Pancreas (tissue), 10 donors: ENCODE measurements at places on chromosomes 1 and 21.

DNA sequence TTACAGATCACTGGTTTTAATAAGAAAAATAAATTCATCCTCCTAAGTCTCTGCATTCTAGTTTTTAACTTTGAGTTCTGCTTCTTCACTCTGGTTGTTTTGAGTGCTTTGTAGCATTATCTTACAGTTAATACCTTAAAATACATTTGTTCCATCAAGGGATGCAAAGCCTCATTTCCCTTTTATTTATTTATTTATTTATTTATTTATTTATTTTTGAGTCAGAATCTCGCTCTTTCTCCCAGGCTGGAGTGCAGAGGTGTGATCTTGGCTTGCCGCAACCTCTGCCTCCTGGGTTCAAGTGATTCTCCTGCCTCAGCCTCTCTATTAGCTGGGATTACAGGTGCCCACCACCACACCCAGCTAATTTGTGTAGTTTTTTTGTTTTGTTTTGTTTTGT is 147.8 kb downstream of the ZNF326 start:
- DNase-seq = no peak

DNA sequence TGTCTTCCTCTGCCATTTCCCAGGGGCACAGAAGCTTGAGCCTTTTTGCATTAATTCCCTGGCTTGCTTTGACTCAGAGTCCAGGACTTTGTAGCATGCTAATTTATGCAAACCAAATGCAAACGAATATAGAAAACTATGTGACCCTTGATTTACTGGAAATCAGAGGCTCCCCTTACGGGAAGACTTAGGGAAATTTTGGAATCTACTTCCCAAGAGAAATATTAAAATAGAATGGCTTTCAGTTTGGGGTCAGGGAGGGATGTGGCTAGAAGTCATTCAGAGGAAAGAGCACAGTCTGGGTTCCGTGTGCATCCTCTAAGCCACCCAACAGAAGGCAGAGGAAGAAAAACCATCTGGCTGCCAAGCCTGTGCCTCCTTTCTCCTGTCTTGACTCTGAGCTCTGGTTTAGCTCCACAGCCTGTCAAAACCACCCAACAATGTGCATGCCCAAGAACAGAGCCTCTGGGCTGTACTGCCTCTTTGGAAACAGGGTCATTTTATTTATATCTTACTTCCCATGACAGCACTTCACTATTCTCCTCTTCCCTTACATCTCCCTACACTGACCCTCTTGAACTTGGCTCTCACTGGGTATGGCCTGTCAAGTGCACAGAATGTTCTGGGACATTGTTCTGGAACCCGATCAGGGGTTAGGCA is 30.1 kb downstream of the ATF3 start:
- no peak for DNase-seq

GRCh38 chr1:50930965-50931737 is 28.9 kb downstream of the FAF1 start:
- no peak for DNase-seq

GRCh38 chr1:157948312-157949073 is 45.0 kb upstream of the KIRREL1 start:
- no peak for DNase-seq

GRCh38 chr21:42036313-42036712 is 26.2 kb upstream of the ZBTB21 start:
- DNase-seq = no peak

DNA sequence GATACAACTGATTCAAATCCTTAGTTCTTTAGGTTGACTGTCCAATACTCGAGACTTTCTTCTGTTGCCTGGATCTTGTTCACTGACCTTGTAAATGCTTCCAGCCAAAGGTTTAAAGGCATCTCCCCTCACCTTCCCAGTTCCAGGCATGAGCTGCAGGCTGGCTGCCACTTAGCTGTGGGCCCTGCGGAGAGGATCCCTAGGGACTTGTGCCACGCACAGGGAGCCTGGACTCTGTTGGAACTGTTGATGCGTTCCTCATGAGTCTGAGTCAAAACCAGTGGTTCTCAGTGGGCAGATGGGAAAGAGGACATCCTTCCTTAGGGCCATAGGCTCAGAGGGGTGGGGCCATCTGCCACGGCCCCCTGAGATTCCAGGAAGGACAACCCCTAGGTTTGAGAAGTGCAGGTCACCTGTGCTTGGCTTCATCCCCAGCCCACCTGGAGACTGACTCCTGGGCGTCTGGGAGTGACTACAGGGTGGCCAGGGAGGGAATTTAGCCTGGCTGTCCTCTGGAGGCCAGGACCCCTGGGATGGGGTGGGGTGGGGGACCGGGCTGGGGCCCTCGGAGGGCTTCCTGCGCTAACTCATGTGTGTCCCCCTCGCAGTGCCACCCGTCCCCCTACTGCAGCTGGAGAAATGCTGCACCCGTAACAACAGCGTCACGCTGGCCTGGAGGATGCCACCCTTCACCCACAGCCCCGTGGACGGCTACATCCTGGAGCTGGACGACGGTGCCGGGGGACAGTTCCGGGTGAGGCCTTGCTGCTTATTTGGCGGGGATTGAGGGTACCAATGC is 37.6 kb upstream of the GNPAT start:
- DNase-seq = no peak

DNA sequence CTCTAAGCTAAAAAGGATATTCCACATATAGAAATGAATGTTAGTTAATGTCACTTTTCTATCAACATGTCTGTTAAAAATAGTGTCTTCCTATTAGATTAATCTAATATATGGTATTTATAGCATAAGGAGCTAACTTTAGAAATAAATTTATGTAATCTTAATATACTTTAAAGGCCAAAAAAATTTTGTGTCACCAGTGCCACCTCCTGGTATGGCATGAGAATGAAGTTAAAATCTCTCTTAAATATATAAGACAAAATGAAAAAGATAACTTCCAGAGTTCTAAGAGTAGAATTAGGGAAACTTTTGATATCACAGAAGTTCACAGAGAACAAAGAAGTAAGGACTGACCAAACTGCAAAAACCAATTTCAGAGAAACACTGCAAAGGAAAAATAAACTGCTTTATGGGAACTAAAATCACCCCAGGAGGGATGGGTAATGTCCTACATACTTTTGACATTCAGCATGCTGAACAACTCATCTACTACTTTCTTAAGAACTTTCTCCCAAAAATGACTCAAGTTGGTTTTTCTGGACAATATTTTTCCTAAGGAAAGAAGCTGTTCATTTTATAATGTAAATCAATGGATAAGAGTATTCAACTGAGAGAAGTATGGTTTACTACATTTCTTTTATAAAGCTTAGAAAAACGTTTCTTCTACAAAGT is 82.8 kb downstream of the TRIM33 start:
- DNase-seq = no peak

DNA sequence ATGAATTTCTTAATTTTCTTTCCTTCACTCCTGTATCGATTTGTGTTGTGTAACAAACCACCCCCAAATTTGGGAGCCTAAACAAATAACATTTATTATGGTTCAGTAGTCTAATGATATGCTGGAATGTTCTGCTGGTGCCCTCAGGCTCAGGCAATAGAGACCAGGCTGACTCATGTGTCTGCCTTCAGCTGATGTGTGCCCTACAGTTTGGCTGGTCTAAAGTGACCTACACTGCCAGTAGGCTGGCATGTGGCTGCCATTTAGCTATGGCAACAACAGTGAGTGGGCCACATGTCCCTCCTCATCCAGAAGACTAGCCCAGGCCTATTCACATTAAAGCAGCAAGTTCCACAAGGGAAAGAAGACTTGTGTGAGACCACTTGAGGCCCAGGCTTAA is 115.8 kb downstream of the PTPRC start:
- DNase-seq = no peak

GRCh38 chr1:219031809-219032208 is 141.9 kb upstream of the LYPLAL1 start:
- DNase-seq = no peak

DNA sequence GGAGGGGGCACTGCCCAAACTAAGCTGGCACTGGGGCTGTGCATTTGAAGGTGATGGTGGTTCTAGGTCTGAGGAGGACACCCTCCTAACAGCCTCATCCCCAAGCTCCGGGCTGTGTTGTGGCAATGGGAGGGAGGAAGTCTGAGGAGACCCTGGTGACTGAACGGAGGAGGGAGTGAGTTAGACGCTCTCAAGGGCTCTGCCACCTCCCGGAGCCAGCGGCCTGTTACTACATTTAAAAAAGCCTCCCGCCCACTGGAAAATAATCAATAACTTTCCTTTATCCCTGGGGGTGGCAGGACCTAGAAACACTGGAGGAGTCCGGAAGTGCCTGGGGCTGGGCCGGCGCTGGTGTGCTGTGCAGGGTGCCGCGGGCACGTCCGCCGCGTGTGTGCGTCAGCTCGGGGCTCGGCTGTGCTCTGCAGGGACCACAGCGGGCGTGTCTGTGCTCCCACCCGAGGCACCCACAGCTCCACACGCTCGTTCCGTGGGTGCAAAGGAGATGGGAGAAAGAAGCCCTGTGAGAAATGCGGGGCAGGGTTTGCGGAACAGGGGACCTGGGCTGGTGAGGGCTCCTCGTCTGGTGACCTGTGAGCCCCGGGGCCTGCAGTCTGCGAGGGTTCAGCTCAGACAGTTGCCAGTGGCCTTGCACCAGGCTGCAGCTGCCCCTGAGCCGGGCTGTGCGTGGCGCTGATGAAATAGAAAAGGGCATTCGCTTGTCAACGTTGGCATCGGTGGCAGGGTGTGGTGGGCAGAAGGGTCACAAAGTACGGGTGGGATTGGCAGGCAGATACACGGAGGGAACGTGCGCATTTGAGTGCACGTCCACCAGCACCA is 5.3 kb downstream of the SAMD11 start:
- no peak for DNase-seq

DNA sequence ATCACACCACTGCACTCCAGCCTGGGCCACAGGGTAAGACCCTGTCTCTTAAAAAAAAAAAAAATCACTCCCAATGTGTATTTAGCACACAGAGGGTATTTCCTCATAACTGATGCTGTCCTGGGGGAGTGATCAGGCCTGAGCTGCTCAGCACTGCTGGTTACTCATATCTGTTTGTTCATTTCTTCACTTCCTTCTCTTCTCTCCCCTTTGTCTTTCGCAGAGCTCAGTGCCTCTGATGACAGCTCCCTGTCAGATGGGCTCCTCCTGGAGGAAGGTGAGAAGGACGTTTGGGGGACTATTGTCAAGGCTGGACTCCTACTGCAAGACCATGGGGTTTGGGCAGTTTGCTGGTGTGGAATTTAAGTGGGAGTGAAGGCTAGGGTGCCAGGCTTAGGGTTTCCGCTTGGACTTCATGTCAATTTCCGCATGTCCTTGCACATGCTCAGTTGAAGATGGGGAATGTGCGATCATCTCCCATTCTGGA is 13.0 kb downstream of the INAVA start:
- DNase-seq = no peak

- DNase-seq = no peak
These were observed 42.0 kb downstream of the ADSS2 start for GRCh38 chr1:244409701-244410100.

GRCh38 chr1:173258479-173259264 is 51.5 kb upstream of the TNFSF4 start:
- DNase-seq = no peak

GRCh38 chr1:27438621-27439061 is 46.2 kb downstream of the GPR3 start:
- no peak for DNase-seq
